Fibroblast of skin of back (primary cell): ENCODE measurements at places on chromosomes 5 and 9.

DNA sequence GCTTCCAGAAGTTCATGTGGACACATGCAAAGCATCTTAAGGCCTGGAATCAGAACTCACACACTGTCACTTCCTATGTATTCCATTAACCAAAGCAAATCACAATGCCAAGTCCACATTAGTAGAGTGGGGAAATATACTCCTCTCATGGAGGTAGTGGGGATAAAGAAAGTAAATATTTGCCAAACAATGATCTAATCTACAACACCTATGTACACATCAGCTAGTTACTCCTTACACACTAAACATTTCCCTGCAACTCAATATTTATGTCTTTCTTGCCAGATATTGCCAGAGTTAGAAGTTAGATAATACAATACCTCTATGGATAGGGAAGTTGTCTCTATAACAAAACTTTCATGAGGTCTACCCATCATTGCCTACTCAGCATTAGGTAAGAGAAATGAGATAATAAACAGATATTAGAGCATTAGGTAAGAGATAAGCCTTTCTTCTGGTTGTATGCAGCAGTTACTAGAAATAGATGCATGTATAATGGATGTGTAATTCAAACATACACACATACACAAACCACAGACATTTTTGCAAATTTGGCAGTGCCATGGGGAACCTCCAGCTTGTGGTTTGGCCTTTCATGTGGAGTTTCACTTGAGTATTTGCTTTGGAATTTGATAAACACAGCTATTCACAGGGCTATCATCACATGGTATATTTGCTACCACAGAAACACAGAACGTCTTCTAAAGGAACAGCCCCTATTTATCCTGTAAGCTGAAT is 196.5 kb downstream of the TLE1 start:
- peak; percentile 98 for DNase-seq

GRCh38 chr5:180328296-180329137 is 24.6 kb downstream of the GFPT2 start:
- peak; percentile 67 for DNase-seq

DNA sequence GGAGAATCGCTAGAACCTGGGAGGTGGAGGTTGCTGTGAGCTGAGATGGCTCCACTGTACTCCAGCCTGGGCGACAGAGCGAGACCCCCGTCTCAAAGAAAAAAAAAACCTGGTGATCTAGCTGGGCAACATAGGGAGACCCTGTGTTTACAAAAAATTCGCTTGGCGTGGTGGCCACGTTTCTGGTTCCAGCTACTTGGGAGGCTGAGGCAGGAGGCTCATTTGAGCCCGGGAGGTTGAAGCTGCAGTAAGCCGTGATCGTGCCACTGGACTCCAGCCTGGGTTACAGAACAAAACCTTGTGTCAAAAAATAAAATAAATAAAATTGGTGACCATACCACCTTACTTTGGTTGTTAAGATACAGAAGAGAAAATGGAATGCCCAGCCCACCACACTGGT is 1.8 kb upstream of the HNRNPAB start:
- no peak for DNase-seq

DNA sequence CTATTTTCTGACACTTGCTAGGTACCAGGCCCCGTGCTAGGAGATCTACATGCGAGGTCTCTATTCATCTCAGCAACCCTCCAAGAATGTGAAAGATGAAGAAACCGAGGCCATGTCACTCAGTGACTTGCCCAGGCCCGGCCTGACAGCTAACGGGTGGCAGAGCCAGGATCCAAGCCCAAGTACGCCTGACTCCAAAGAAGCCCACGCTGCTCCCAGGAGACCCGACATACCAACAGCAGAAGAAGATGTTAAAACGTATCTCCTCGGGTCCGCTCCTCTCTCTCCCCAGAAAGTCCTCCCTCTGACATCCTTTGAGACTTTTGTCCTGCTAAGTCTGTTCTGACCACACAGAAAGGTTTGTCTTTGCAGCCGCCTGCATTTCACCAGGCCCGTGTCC is 65.2 kb downstream of the CRB2 start:
- no peak for DNase-seq

DNA sequence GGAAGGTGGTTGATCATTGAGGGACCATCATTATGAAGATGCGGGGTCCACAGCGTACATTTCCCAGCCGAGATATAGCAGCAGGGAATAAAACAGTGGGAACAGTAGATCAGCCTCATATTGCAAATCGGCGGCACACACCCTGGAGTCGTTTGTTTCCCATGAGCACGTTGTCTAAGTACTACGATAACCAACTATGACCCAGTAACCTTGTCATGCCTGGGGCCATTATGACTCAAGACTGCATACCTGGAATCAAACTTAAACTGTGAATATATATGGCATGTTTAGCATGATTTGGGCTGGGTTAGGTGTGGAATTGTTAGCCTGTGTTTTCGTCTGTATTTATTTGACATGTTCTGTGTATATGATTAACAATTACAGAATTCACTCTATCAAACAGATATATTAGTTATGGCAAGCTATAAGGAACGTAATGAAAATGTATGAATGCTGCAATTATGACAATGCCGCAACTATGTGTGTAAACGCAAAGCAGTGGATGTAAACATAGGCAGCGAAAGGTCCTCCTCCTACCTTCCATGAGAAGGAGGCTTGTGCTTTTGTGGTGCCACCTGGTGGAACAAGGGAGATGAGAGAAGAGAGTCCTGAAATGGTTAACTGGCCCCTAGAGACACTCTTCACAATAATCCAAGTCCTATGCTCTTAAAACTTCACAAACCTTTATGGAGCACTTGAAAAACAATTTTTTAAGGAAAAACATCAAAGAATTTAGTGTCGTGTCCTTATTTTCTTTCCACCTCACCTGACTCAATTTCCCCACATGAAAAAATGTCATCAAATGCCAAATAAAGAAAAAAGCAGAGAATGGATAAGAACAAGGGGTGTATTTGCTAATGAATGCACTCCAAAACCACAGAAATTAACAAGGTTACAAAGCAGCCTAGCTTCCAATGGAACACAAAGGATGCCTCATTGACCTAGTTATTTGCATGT is 47.1 kb downstream of the SEMA5A start:
- no peak for DNase-seq

DNA sequence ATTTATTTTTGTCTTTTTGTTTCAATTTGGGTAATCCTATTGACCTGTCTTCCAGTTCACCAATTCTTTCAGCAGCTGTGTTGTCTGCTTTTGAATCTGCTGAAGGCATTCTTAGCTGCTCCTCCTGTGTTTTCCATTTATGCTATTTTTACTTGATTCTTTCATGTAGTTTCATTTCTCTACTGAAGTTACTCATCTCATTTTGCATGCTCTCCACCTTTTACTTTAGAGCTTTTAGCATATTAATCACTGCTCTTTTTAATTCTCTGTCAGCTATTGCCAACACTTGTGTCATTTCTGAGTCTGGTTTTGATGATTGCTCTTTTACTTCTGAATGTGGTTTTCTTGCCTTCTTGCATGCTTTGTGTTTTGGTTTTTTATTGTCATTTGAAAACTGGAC is 496.0 kb upstream of the CLINT1 start:
- DNase-seq = no peak

DNA sequence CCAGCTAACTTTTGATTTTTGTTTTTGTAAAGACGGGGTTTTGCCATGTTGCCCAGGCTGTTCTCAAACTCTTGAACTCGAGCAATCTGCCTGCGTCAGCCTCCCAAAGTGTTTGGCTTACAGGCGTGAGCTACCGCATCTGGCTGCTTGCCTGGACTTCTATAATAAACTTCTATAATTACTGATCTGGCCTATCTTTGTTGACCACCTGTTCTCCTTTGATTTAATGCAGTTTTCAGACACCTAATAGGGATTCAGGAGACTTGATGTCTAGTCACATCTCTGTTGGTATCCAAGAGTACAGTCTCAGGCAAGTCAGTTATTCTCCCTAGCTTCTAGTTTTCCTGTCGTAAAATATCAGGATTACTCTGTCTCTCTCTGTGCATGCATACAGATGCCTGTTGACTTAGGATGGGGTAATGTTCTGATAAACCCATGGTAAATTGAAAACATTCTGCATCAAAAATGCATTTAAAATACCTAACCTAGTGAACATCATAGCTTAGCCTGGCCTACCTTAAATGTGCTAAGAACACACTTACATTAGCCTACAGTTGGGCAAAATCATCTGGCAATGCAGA is 51.5 kb upstream of the NR3C1 start:
- no peak for DNase-seq

DNA sequence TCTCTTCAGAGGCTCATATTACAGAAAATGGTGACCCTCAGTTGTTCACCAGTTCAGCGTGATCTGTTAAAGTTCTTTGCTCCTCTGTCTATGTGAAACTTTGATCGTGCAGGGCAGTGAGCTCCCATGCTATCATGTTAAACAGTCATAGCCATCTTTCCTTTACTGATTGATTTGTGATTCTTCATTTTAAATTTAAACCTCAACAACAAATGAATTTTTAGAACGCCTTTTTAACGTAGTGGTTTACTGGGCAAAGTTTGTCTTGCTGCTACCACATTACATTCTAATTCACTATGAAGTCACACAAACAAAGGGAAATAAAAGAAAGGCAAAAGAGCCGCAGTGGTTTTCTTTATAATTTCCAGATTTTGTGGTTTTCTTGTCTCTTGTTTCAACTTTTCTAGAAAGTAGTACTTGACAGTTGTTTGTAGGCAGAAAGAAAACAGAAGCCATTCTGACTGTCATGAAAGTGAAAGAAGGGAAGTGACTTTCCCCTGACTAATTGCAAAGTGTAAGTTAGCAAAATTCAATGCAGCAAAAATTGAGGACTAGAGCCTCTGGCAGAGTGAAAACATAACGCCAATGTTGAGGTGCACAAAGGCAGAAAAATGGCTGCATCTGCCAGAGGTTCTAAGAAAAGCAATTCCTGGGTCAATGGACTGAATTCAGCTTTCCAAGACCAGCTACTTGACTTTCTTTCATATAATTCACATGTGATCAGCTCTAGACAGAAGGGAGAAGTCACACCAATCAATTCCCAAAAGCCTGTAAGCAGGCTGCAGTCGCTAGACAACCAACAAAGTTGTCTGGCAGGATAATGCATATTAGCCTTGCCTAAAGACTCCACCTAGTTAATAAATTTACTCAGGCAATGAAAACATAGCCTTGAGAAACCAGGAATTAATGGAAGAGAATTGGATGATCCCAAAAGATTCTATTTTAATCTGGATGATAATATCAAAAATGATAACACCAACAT is 7.1 kb upstream of the IFNA6 start:
- DNase-seq = peak; percentile 4

DNA sequence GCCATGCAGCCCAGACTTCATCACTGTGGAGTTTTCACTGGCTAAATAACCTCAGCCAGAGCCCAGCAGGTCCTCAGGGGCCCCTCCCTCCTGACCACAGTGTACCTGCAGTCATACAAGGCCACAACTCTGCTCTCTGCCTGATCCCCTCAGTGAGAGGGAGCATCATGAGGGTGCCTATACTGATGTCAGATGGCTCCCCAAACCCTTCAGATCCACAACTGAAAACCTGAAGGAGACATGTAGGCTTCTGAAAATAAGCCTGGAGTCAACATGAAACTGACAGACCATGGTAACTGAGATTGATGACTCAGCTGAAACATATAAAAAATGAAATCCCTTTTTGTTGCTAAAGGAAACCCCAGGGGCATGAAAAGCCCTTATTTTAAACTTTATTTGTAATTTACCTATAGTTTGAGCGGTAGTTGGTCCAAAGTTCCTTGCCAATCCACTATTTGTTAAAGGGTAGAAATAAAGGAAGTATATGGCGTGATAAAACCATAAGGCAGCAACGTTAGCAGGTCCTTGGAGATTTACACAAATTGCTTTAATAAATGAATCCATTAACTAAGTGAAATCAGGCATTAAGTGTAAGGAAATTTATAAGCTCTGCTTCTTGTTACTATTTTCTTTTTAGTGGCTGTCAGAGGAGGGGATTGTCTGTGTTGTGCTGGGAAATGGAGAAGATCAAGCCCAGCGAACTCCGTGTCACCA is 68.3 kb downstream of the FGF1 start:
- no peak for DNase-seq

- DNase-seq = peak; percentile 73
These were observed 467.8 kb downstream of the TMEM232 start for GRCh38 chr5:110258460-110259216.
